Inflammatory macrophage (primary cell): ENCODE measurements at places on chromosomes 6 and 20.

GRCh38 chr6:42637681-42638080, 73.9 kb downstream of the UBR2 start:
- DNase-seq, result no peak

GRCh38 chr6:84551797-84552196, 212.6 kb downstream of the TBX18 start:
- DNase-seq, result no peak

- DNase-seq, result no peak
Measured at GRCh38 chr6:168097221-168097620, 18.2 kb upstream of the FRMD1 start.

GRCh38 chr6:89048288-89048923, 32.1 kb upstream of the PNRC1 start:
- DNase-seq, result no peak

DNA sequence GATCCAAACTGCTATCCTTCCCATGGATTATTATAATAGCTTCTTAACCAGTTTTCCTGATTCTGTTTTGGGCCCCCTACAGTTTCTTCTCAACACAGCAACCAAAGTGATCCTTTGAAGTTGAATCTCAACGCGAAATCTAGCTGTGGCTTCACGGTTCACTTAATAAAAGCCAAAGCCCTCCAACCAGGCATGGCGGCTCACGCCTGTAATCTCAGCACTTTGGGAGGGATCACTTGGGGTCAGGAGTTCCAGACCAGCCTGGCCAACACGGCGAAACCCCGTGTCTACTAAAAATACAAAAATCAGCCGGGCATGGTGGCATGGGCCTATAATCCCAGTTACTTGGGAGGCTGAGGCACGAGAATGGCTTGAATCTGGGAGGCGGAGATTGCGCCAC, 3.3 kb downstream of the RMND1 start:
- DNase-seq, result no peak

DNA sequence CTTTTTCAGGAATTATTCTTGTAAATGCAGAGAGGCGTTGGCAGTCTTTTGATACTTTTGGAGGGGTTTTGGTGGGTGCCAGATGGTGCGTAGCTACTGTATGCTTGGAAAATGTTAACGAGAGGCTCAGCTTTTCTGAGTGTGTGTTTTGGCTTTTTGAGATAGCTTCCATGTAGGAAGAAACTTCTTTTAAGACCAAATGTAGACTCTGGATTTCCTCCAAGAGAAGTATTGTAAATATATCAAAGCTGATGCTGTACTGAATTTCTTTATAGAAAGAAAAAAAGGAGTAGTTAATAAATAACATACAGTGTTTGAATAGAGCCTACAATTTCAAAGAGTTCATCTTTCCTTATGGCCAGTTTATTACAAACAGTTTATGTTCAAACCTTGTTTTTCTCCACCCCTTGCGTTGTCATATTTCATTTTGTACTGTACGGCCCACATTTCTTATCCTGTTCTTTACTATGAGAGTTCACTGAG, 16.7 kb downstream of the TIAM2 start:
- no peak for DNase-seq
